GM13976 (cell line): ENCODE measurements at places on chromosomes 4 and X.

DNA sequence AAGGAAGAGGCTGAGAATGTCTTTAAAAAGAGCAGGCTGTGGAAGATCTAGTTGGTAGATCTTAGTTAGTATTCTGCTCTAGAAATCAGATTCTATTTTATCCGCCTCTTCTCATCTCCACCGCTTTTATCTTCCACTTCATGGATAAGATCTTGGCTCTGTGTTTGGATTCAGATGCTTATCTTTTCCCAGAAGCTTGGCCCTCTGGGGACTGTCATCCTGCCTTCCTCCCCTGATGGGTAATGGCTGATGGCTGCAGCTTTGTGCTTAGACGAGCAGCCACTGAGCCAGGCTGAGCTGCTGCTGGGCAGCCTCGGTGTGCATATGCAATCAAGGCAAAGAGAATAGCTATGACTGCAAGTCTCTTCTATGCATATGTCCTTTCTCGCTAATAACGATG is 23.5 kb downstream of the TRIML1 start:
- DNase-seq, result no peak

DNA sequence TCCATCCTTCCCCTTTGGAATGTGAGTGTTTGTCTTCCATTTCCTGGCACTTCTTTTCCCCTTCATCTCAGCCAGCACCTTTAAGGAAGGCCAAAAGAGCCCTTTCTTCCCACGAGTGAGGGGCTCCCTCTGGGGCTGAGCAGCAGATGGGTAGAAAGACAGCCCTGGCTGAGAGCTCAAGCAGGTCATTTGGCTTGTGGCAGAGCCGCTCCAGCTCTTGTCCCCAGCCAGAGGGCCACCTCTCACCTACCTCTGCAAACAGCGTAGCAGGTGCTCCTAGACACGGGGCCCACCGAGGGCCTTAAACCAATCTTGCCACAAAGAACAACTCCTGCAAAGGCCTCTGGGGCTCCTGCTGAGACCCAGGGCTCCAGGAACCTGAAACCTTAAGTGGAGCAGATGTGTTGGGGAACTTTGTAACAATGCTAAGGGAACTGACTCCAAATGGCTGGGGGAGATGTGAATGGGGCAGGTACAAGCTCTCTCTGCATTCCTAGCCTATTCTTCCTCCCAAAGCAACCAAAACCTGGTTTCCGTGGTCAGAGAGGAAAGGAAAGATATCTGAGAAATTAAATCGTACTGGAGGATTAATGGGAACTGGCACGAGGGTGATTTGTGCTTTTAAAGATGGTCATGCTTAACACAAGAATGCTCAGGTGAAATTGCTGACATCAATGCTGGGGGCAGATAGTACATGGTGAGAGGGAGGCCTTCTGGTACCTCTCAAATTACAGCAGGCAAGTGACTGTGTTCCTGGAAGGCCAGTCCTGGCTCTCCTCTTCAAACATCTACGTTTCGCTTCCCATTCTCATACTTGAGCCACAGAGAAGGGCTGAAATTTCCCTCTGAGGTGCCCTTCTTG is 27.0 kb downstream of the TFDP3 start:
- DNase-seq, result no peak

GRCh38 chrX:145848448-145848847 is 30.8 kb downstream of the SLITRK2 start:
- DNase-seq, result no peak

- DNase-seq, result no peak
Observed at GRCh38 chr4:171947400-171947799, 134.2 kb downstream of the GALNTL6 start.

- DNase-seq, result no peak
Observed at GRCh38 chrX:136608295-136608933, 39.5 kb upstream of the CD40LG start.

DNA sequence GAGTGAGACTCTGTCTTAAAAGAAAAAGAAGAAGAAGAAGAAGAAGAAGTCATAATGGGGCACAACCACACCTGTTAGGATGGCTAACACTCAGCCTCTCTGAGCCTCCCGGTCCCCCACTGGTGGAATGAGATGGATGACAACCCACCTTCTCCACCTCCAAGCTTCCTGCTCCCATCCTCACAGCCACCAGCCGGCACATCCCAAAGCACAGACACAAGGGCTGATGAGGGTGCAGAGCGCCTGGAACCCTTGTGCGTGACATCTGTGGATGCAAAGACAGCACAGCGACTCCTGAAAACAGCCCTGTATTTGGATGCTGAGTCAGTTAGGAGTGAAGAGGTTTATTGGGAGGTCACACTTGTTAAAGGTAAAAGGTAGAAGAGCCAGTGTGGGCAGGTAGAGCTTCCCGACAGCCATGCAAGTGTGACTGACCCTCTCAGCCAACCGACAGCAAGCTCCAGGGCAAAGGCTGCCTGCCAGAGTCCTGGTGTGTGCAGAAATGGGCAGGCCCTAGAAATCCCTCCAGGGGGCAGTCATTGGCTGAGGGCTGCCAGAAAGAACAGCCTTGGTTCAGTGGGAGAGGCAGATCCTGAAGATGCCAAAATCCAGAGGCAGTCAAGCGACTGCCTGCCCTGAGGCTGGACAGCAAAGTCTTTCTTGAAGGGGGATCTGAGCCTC is 26.6 kb upstream of the MAN2B2 start:
- DNase-seq, result no peak

- DNase-seq, result no peak
Observed at GRCh38 chr4:85128246-85129204, 162.0 kb upstream of the WDFY3 start.

- no peak for DNase-seq
Observed at GRCh38 chr4:180617196-180617595, 1626.0 kb upstream of the TENM3 start.

GRCh38 chrX:50718776-50719175 is 95.2 kb downstream of the SHROOM4 start:
- DNase-seq, result no peak

GRCh38 chr4:187433141-187433540 is 562.4 kb upstream of the ZFP42 start:
- no peak for DNase-seq

DNA sequence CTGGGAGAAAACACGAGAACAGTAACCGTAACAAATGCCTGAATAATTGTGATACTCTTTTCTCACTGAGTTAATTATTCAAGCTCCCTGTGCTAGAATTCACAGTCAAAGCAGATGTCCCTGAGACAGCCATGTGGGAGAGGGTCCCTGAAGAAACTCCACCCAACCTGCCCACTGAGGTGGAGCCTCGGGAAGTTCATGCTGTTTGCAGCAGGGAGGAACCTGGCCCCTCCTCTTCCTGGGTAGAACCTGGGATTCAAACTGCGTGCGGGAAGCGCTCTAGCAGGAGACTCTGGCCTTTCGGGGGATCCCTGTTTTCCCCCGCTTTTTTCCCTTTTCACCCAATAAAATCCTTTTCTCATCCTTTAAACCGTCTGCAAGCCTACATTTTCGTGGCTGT is 20.2 kb upstream of the RHOH start:
- no peak for DNase-seq

DNA sequence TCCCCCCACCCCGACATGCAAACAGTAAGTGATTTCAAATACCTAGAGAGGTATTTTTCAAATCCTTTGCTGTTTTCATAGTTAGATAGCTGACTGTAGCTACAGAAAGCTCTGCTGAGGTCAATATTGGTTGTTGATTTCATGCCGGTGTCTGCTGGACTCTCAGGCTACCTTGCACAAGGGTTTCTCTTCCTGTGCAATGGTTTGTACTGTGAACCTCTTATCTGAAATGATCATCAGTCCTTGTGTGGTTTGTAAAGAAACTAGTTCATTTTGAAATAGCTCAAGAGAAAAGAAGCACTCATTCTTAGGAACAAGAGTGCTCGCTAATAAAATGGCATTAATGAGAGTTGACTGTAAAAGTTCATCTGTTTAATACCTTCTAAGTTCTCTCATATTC is 2.1 kb downstream of the MTM1 start:
- no peak for DNase-seq
